MG63 (cell line): ENCODE measurements at places on chromosomes 1 and 21. TPM values are rescaled to one million over a fixed set of nuclear protein-coding genes. Genes with fewer than 3 reads are reported as not detected.

DNA sequence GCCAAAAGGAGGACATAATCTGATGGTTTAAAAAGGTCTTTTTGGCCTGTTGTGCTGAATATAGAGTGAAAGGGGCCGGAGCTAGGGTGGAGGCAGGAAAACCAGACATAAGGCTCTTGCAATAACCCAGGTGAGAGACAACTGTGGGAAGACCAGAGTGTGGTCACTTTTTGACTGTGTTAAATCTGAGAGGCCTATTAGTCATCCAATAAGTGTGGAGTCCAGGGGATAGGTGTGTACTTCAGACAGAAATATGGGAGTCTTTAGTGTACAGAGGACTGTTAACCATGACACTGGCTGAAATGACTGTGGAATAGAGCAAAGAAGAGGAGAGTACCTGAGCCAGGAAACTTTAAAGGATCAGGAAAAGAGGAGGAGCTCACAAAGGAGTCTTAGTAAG, 89.3 kb downstream of the VAV3 start:
- DNase-seq, result no peak

DNA sequence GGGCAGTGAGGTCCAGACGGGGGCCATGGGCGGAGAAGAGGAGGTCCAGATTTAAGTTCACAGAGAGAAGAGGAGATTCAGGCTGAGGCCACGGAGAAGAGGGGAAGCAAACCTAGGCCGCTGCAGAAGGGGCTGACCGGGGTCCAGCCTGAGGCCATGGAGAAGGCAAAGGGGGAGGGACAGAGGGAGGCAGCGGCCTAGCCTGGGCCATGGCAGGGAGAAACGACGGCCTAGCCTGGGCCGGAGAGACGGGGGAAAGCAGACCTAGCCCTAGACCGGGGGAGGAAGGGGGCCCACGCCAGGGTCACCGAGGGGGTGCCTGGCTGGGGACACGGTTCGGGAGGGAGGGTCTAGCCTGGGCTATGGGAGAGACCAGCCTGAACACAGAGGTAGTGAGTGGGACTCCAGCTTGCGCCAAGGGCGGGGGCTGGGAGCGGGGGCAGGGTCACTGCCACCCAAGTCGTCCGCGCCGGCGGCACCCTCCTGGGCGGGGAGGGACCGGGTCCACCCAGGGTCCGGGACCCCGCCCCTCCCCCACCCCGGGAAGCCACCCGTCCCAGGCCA, 459 bp downstream of the CAPZB start:
- peak; percentile 30 for DNase-seq

- no peak for DNase-seq
These were observed at the start of gene PTAFR for GRCh38 chr1:28176492-28177470. Gene PTAFR, minus strand, starts transcription at chr1:28176690. Its CDS starts 25,669 bp downstream, at chr1:28151021.

GRCh38 chr1:150498342-150498741, 9.6 kb upstream of the ECM1 start:
- no peak for DNase-seq

DNA sequence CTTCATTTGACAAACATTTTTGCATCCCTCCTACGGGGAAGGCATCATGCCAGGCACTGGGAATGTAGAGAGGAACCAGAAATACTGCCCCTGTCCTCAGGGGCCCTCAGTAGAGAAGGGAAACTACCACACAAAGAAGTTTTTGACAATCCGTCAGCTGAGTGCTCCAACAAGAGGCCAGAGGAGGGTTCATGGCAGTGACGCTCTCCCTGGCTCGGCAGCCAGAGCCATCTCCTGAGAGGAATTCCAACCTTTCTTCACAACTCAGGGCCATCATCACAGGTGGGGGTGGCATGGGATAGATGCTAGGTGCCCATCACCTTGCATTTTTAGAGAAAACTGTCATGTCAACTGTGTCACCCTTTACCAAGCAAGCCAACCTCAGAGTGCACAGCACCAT, 154.1 kb downstream of the HIVEP3 start:
- DNase-seq, result no peak

DNA sequence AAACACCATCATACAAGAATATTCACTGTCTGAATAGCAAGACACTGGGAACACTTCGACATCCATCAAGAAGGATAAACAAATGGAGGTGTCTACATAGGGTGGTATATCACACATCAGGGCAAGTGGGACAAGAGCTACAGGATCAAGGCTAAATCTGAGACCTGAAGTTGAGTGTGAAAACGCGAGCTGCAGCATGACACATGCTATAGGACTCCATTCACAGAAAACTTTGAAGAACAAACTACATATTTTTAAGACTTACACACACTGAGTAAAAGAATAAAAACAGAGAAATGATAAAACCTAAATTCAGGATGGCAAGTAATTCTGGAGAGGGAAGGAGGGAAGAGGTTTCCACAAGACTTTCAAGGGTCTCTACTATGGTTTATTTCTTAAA, 2.1 kb downstream of the TTC39A start:
- no peak for DNase-seq

DNA sequence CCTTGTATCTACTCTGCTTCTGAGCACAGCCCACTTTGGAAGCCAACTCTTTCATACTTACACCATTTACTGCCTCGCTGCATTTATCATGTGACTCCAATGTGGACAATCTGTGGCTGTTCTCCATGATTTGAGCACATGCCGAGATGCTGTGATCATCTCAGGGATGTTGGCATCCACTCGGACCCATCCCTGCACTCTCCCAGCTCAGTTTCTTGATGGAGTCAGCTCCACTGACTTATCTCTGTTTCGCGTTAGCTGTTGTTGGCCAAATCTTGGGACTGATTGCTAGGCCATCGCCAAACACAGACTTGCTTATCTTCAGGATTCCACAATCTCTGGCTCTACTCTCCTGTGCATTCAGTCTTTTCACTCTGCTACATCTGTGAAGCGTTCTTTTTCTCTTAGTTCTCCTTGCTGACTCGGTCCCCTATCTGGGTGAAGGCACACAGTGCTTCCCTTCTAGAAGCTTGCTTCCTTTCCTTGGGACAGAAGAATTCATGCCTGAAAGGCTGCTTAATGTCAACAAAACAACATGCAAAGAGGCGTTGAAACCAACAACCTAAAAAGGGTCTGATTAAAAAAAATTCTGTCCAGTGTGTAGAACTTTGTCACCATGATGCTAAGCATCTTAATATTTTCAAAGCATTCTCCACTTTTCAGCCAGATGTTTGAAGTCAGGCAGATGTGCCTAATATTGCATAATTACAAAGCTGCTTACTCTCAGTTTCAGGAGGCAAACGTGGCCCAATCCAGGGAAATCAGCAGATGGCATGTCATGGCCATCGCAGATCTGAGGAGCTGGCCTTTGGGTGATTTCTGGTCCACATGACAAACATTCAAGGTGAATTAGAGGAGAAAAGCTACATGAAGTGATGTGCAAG, 120.7 kb downstream of the NGF start:
- no peak for DNase-seq

DNA sequence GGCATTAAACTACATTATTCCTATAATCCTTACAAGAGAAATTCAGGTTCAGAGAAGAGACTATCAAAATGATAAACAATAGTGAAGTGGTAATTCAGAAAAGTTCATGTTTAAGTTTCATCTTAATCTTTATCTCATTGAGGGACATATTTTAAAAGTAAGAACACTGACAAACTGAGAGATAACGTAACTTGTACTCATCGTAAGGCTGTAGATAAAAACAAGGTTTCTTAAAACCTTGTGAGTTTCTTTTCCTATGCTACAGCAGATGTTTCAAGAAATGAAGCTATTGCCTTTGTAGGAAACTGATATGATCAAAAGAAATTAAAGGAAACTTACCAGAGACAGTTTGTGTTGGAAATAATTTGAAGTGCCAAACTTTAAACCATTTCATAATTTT, 65.0 kb downstream of the RERE start:
- DNase-seq, result no peak

DNA sequence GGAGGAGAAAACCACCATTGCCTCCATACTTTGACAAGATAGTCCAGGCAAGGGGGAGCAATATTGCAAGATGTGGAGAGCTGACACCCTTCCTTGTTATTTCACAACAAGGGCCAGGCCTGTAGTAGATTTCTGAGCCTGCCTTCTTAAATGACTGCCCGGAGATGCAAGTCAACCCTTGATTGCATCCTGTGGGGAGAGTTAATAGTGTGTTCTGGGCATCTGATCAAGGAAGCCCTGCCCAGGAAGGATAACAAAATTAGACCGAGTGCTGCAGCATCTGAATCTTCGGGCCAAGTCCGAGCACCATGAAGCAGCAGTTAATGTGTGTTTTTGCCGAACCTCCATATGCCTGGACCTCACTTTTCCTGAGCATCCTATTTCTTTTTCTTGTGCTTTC, 382.3 kb downstream of the PRDM2 start:
- no peak for DNase-seq

DNA sequence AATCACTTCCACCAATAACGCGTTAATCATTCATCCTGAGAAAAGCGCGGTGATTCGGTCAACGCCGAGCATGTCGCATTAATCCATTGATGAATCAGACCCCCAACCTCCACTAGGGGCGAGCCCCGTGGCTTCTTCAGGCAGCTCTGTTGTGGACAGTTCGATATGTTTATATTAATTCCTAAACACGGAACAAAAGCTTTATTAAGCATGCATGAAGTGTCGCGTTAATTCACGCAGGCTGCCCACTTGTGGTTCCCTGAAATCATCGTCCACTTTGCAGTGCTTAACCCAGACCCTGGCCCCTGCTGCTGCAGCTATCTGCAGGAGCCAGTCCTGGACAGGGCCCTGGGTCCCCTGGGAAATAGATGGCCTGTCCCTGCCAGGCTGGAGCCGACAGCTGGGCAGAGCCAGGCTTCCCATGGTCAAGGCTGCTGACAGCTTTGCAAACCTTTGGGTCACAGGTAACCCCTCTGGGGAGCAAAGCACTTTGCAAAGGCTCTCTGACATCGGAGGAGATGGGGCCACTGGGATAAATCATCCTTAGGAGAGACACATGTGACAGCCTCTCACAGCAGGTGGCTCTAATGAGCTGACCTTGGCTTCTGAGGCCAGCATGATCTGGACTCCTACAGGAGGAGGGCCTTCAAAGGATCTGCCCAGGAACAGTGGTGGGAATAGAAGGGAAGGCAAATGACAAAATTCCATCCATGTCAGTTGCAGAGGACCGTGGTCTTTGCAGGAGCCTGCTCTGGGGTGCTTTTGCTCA, 137.0 kb upstream of the AJAP1 start:
- DNase-seq, result no peak

DNA sequence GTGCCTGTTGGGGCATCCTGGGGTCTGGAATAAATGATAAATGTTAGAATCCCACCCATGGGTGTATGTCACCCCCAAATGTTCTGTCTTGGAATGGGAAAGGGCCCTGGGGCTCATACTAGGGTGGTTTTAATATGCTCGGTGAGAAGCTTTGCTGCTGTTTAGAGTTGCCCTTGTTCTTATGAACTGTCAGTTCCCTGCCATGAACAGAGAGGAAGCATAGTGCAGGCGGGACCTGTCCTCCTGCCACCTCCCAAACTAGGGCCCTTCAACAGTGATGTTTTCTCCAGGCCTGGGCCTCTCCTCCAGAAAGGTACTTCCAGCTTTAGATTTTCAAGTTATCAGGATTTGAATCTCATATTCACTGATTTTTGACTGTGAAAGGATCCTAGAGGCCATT, 80.7 kb upstream of the COA6 start:
- no peak for DNase-seq

DNA sequence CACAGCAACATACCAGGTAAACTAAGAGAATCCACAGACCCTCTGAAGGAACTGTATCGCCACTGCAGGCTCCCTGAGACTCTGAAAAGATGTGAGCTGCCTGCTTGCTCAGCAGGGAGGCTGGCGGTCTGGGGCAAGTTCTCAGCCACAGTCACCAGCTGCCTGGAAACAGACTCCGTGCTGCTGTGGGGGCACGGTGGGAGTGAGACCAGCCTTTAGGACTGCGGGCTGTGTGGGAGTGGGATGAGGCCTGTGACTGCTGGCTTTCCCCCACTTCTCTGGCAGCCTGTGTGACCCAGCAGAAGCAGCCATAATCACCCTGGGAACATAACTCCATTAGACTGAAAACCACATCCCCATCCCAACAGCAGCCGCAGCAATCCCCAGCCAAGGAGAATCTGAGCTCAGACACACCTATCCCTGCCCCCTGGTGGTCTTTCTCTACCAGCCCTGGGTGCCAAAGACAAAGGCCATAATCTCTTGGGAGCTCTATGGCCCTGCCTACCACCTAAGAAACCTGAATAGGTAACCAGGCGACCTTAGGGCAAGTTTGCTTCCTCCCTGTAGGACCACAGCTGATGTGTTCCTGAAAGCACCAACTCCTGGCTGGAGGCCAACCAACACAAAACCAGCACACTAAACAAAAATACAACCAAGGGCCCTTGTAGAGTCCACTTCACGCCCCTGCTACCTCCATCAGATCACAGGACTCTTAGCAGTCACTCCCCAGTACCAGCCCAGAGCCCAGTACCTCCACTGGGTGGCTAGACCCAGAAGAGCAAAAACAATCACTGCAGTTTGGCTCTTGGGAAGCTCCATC, 151.5 kb downstream of the SMYD3 start:
- no peak for DNase-seq

GRCh38 chr1:83999316-83999819, 436 bp upstream of the TTLL7 start:
- DNase-seq, result peak; percentile 67

DNA sequence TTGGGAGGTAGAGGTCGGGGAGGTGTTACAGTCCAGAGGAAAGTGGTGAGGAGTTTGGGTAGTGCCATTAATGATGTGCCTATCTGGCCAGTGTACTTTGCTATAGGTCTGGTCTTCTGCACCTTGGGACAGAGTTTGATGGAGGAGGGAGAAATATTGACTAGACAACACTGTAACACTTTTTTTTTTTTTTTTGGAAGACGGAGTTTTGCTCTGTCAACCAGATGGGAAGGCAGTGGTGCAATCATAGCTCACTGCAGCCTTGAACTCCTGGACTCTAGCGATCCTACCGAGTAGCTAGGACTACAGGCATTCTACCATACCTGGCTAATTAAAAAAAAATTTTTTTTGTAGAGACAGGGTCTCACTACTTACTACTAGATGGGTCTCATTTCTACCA, 1.9 kb downstream of the SCP2 start:
- no peak for DNase-seq

DNA sequence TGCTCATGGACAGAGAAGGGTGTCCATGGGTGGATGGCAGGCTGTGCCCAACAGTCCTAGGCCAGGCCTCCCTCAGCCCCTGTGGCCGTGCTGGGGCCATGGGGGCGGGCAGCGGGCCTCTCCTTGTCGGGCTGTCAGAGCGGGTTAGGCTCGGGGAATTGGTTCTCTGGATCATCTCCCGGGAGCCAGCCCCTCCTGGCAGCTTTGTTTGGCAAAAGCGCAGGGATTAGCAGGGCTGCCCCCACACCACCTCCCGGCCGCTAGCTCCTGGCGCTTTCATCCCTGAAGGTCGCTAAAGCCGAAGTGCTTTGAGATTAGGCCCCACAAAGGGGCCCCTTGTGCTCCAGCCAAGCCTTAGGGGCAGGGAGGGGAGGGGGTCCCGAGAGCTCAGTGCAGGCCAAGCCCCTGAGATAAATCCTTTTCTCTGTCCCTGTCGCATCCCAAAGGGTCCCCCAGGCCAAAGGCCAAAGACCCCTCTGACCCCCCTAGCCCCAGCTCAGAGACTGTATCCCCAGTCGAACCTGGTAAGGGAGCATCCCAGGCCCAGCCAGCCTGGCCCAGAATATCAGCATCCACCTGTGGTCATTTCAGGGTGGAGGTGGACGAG, 9.8 kb upstream of the DMBX1 start:
- DNase-seq, result no peak

Gene MR1
- total RNA-seq, result 7.6 and 15.3 TPM in 2 replicates

Gene CD244
- not detected in 2 replicates for total RNA-seq

Gene SMYD2
- 52.0 and 73.4 TPM in 2 replicates for total RNA-seq

Gene ZNF697
- total RNA-seq, result 0.22 and 0.23 TPM in 2 replicates

Gene KCNN3
- total RNA-seq, result 1.6 TPM in 1 of 2 replicates, not detected in the other

Gene RGS16
- 0.40 TPM in 1 of 2 replicates, not detected in the other for total RNA-seq

Gene RGS5
- total RNA-seq, result 0.30 and 13.7 TPM in 2 replicates

Gene CYP4Z1
- not detected in 2 replicates for total RNA-seq
